ENCODE measurements at places on chromosomes 1 and 21.

DNA sequence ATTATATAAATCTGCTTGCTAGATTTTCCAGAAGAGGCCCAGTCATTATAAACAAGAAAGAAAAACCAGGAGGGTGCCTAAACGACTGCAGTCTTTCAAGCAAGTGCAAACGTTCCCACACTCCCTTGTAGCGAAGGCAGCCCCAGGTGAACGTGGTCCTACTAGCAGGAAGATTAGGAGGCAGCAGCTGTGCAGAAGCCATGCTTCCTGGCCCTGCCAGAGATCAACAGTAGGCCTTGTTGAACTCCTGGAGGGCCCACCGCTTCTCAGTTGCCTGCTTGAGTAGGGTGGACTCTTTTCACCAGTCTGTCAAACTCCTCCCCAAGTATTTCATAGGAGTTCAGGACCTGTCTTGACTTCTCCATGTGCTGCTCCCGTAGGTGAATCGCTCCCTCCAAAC lies 163.0 kb upstream of the GORAB start:
- no peak for DNase-seq

DNA sequence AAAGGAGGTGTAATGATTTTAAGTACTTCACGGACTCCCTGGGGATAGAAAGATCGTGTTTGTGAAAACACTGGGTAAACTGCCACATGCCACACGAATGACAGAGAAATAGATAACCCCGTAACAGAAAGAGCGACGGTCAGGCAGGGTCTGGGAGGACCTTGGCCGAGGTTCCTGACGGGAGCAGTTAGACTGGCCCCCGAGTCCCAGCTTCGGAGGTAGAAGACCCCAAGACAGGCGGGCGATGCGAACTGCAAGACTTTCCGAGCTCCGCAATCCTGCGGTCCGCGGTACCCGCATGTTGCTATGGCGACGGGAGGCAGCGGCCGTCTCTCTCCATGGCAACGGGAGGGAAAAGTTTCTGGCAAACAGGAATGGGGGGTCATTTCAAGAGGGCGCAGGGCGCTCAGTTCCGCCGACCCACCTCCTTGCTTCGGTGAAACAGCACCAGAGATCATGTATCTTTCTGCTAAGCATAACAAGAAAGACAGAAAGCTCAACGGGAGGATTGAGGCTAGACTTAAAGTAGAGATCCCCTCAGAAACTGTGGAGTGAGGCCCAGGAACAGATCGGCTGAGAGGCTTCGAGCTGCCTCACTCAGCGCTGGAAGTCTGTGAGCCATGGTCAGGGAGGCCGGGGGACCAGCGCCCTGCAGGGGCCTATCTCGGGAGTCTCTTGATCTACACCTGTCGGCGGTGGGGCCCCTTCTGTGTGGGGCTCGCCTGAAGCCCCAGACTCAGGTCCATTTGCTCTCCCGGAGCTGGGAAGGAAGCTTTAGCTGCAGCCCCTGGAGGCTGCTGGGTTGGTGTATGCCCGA lies 685 bp upstream of the SYT6 start:
- DNase-seq, result no peak

DNA sequence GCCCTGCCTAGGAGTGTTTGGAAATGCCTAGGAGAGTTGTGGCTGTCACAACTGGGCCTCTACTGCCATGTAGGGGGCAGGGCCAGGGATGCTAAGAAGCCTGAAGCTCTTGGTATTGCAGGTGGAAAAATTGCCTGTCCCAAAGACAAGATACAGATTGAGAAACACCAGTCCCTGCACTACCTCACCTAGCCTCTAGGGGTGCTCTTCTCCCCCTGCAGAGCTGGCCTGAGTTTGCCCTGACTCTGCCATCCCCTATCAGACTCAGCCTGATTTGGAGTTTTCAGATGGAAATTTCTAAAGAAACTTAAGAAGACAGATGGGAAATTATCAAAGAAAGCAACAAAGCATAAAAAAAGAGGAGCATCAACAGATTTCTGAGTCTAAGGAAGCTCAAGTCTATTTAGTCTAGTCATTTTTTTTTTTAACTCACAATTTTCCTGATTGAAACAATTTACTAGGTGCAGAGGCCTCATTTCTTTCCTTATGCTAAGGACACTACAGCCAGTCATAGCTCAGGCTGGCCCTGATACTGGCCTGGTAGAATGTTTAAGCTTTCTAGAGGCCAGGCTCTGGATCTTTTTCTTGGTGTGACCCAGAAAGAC lies 61.4 kb upstream of the LRRN2 start:
- DNase-seq, result peak; percentile 20

GRCh38 chr1:183285746-183286145 lies 99.7 kb downstream of the LAMC2 start:
- DNase-seq, result no peak

GRCh38 chr21:15508554-15508953 lies 221.2 kb upstream of the USP25 start:
- no peak for DNase-seq

DNA sequence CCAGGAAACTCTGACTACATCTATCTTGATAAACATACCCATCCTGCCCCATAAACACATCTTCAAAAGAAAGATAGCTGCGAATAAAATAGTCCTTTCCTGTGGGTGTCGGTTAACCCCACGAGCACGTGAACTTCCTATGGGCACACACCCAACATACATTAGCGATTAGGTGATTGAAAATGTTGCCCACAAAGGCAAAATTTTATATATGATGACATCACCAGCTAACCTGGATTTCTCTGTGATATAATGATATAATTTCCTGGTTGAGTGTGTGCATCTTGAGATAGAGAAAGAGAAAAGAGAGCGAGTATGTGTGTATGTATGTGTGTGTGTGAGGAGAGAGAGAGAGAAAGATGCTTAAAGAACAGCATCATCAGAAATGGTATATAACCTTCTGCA lies 296.1 kb downstream of the PTPRC start:
- DNase-seq, result no peak

DNA sequence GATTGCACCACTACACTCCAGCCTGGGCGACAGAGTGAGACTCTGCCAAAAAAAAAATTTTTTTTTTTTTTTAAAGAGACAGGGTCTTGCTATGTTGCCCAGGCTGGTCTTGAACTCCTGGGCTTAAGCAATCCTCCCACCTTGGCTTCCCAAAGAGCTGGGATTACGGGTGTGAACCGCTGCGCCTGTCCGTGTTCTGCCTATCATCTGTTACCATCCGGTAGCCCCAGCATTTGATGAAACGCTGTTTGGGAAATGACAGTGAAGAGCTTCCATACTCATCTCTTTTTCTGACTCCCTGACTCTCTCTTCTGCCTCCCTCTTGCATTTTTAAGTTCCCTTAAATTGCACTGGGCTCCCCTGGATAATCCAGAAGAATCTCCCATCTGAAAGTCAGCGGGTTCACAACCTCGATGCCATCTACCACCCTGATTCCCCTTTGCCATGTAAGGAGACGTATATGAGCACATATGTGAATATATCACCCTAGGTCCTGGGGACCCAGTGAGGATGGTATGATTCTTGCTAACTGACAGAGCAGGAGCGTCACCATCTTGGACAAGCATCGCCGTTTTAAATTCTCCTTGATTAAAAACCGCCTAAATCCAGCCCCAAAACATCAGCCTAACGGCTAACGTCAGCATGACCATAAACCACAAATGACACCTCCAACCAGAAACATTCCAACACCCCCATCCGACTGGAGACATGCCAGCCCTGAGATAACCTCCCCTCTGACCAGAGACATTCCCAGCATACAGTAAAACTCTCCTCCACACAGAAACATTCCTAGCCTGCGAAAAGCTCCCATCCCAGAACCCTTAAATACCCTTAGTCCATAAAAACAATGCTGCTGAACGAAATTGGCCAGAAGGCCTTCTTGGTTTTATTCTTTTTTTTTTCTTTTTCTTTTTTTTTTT lies 12.4 kb downstream of the TNFRSF8 start:
- DNase-seq, result no peak

DNA sequence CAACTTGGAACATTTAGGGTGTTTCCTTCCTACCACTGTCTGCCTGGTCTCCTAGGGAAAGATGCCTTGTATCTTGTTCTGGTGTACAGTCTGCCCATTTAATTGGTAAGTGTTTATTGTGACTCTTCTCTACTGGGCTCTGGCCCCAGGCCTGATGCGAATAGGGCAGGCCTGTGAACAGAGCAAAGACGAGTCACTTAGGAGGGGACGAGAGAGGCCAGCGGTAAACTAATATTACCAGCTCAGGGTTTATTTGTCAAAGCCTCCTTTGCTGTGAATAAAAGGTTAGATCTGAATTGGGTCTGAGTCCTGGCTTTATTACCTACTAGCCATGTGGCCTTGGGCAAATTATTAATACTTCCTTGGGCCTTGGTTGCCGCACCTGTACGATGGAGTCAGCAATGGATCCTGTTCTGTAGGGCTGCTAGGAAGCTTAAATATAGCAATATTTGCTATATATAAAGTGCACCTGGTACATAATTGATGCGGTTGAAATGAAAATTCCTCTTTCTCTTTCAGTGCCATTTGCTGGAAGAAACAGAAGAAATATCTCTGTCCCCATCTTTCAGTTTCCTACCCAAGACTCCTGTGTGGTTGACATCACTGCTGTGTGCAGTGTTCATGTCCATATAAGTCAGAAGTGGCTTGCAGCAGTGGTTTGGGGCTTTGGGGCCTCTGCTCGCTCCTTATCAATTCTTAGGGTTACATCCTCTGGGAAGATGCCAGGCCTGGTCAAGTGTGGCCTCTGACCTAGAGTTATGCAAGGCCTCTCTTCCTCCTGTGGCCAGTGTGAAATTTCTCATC lies 32.4 kb downstream of the MAPKAPK2 start:
- no peak for DNase-seq

GRCh38 chr1:104380003-104380402 lies 630.3 kb downstream of the AMY1C start:
- no peak for DNase-seq

GRCh38 chr1:116827607-116828105 lies 73.4 kb downstream of the CD2 start:
- no peak for DNase-seq

DNA sequence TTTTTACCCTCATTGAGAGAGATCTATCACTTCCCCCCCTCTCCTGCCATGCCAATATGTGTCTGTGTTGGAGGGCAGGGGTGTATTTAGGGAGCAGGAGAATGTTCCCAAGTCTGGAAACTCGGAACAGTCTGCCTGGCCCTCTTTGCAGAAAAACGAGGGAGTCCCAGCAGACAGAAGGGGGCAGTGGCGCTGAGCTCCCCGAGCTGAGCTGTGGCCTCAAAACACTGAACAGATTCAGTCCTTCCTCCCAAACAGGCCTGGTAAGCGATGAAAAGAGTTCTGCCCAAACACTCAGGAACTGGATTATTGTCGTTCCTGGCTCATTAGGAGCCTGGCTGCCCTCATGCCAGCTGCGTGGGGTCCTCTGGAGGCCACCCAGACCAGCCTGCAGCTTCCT lies 981 bp downstream of the CLDN14 start:
- DNase-seq, result no peak

Measured in activated naive CD4-positive, alpha-beta T cell (primary cell).